ENCODE measurements at places on chromosomes 7 and 10.

GRCh38 chr7:142177869-142178268 is 66.4 kb downstream of the MGAM2 start:
- peaks cover 31% of the 10 kb centered on the region for H3K27me3 ChIP-seq
- H3K36me3 ChIP-seq = no peaks in the 10 kb centered on the region
- peaks cover 6% of the 10 kb centered on the region for H3K4me1 ChIP-seq
- no peak overlapping the region for H3K27ac ChIP-seq

DNA sequence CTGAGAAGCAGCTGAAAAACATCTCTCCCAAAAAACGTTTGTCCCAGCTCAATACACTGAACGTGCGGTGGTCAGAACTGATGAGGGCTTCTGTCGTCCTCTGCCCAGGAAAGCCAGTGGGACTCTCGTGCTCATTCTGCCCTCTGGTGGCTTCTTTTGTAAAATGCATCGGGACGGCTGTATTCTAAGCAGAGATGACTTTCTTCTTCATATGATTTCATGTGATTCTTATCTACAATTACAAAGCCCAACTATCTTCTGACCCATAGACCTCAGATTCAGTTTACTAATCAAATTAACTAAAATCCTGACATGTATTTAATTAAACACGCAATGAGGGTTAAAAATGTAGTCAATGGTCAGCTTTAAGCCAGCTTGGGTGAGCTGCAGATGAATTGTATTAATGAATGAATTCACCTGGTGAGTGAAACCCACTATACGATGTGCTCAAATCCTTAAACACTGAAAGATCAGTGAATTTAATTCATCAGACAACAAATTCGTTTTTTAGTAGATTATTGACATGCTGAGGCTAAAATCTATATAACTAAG is 117.6 kb upstream of the FAM204A start:
- H3K4me1 ChIP-seq = peaks cover 6% of the 10 kb centered on the region
- peak; percentile 86 for DNase-seq
- H3K4me3 ChIP-seq = no peak overlapping the region
- H3K27ac ChIP-seq = no peak overlapping the region
- H3K27me3 ChIP-seq = peaks cover 28% of the 10 kb centered on the region

DNA sequence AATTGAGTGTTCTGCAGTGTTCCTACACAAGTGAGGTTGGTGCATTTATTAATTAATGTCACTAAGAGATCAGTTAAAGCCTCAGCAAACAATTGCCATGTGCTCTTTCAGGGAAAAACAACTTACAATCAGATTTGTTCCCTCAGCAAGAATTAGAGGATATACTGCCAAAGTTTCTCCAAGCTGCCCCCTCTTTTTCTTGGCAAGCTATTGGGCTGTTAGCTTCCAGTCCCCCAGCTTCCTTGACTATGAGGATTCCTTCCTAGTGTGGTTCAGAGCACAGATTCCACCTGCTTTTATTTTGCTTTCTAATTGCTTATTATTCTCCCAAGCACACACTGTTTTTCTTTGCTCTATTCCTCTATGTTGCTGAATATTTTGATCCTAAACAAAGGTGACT is 112.7 kb downstream of the RBM20 start:
- H3K27me3 ChIP-seq = no peaks in the 10 kb centered on the region
- peaks cover 16% of the 10 kb centered on the region for H3K4me1 ChIP-seq
- no peak for DNase-seq
- no peaks in the 10 kb centered on the region for H3K36me3 ChIP-seq

GRCh38 chr7:101620991-101621390 is 8.1 kb downstream of the MYL10 start:
- H3K4me3 ChIP-seq = no peak overlapping the region
- H3K36me3 ChIP-seq = no peaks in the 10 kb centered on the region
- H3K4me1 ChIP-seq = no peaks in the 10 kb centered on the region
- H3K27me3 ChIP-seq = peaks cover 11% of the 10 kb centered on the region
- no peak overlapping the region for H3K27ac ChIP-seq

DNA sequence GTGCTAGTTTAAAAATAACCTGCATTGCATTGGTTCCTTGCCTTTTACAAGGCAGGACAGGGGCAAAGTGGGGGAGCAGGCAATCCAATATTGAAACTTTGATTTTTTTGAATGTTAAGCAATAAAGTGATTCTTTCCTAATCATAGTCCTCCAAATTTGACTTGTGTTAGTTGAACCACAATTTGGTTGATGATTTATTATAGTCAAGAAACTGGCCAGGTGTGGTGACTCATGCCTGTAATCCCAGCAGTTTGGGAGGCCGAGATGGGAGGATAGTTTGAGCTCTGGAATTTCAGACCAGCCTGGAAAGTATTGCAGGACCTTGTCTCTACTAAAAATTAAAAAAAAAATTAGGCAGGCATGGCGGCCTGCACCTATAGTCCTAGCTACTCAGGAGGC is 27.9 kb upstream of the ABLIM1 start:
- no peak overlapping the region for H3K27ac ChIP-seq
- H3K4me1 ChIP-seq = no peaks in the 10 kb centered on the region
- no peak for DNase-seq
- no peak overlapping the region for H3K4me3 ChIP-seq
- no peaks in the 10 kb centered on the region for H3K36me3 ChIP-seq

DNA sequence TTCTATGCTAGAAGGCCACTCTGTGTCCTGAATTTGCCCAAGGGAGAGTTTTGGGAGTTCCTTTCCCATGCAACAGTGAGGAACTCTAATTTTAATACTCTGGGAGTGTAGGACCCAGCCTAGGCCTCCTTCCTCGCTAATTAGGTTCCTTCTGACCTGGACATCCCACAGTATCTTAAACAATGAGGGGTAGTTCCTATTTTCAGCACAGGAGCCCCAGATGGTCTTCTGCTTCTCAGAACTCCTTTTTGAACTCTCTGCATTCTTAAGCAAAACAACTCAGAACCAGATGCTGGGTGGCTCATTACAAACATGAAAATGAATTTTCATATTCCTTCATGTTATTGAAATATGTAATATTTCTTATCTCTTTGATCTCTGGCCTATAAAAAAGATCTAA is 116.9 kb downstream of the LRMDA start:
- no peak overlapping the region for H3K4me3 ChIP-seq
- no peaks in the 10 kb centered on the region for H3K36me3 ChIP-seq
- H3K27ac ChIP-seq = no peak overlapping the region
- H3K4me1 ChIP-seq = no peaks in the 10 kb centered on the region
- no peaks in the 10 kb centered on the region for H3K27me3 ChIP-seq

- H3K4me1 ChIP-seq = no peaks in the 10 kb centered on the region
- no peaks in the 10 kb centered on the region for H3K36me3 ChIP-seq
- no peak for DNase-seq
These were observed 18.5 kb upstream of the AGR3 start for GRCh38 chr7:16900209-16900768.

GRCh38 chr7:135321556-135321955 is 87.9 kb downstream of the STRA8 start:
- no peak overlapping the region for H3K27ac ChIP-seq
- no peaks in the 10 kb centered on the region for H3K4me1 ChIP-seq
- no peaks in the 10 kb centered on the region for H3K27me3 ChIP-seq
- no peak for DNase-seq

DNA sequence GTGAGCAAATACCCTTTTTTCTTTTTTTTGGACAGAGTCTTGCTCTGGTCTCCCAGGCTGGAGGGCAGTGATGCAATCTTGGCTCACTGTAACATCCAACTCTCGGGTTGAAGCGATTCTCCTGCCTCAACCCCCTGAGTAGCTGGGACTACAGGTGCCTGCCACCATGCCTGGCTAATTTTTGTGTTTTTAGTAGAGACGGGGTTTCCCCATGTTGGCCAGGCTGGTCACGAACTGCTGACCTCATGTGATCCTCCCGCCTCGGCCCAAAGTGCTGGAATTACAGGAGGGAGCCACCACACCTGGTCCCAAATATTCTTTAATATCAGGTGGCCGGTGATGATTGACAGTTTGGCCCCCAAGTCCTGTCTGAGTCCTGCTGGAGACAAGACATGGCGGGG is 6.6 kb downstream of the LAT2 start:
- peaks cover 25% of the 10 kb centered on the region for H3K4me1 ChIP-seq
- DNase-seq = no peak
- peak overlapping the region; percentile 84 for H3K27ac ChIP-seq
- no peaks in the 10 kb centered on the region for H3K27me3 ChIP-seq
- peak overlapping the region; percentile 70 for H3K4me3 ChIP-seq

- peaks cover 56% of the 10 kb centered on the region for H3K27me3 ChIP-seq
- peak; percentile 84 for DNase-seq
- no peaks in the 10 kb centered on the region for H3K36me3 ChIP-seq
- H3K4me3 ChIP-seq = peak overlapping the region; percentile 81
- peaks cover 8% of the 10 kb centered on the region for H3K4me1 ChIP-seq
These were observed 8.7 kb upstream of the BAMBI start for GRCh38 chr10:28668363-28669226.

Data from activated CD4-positive, alpha-beta T cell treated with anti-CD3 and anti-CD28 coated beads, Interleukin-2, amount 10 ng/mL, durations not matched to agents 24 days and 14 days (primary cell).